LHCN-M2 (cell line): ENCODE measurements at places on chromosomes 13 and 19. TPM values are rescaled to one million over a fixed set of nuclear protein-coding genes. Genes with fewer than 3 reads are reported as not detected.

DNA sequence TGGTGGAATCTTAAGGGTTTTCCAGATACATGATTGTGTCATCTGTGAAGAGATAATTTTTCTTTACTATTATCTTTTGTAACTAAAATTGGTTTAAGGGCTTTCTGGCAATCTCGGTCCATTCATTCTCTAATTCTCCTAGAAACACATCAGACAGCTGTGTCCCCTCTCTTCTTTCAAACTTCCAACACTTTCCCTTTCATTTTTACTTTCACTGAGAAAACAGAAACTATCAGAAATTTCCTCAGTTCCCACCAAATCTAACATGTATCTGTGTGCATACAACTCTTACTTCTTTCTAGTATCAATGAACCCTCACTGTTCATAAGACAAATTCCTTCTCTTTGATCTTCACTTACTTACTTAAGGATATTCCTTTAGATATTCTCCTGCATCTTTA, 40.2 kb downstream of the KCNRG start:
- DNase-seq, result no peak

Gene C19orf44
- 2.4 and 3.8 TPM in 2 replicates for total RNA-seq

DNA sequence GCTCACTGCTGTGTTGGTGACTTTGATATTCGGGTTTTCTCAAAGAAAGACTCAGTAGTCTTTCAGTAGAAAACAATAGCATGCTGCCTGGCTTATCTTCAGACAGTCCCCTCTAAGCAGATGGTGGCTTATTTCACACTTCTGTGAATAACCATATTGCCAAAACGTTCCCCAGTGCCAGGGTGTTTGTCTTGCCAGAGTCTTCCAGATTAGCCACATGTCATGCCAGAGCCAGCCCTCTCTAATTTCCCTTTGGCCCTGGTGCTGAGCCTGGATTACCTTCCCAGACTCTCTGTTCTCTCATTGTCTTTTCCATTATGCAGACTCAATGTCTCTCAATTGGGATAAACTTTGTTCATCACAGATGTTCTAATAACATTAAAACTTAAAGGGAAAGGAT, 488.0 kb upstream of the ATXN8OS start:
- DNase-seq, result no peak

DNA sequence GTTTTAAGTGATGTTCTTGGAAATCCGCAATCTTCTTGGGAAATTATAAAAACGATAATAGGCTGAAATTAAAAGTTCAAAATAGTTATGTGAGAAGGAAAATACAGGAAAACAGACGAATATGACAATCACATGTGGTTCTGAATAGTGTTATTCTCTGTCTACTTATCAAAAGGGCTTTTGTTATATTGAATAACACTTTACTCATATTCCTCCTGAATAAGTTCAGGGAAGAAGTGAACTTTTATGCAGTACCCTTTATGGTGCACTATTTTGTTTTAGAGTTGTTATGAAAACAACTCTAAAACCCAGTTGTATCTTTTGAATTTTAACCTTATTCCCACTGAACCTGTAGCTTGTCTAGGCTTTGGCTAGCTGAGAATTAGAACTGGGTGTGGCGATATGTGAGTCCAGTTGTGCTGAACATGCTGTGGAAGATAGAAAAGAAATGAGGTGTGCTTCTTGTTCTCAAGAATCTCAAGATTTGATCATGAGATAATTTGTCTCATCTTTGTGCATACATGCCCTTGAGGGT, 384.4 kb downstream of the LMO7 start:
- DNase-seq, result no peak

Gene LENG9
- 3.8 and 8.2 TPM in 2 replicates for total RNA-seq

GRCh38 chr19:11505504-11506100, at the start of gene ZNF653:
ZNF653 (minus strand) TSS chr19:11505839; CDS start chr19:11505786, 53 bp downstream.
- DNase-seq, result peak; percentile 92

Gene EBI3
- total RNA-seq, result 0.11 TPM in 1 of 2 replicates, not detected in the other

DNA sequence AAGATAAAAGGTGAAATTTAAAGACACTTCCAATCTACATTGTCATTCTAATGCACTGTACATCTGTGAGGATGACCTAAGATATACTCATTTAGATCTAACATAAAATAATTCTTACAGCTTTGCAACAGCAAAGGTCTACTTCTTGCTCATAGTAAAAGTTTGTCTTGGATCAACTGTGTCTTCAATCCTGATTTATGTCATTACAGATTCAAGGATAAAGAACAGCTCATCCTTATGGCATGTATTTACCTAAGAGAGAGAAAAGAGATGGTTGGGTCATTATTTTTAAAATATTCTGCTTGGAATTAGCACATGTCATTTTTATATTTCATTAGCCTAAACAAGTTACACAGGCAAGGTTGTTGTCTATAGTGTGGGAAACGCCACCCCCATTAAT, 2193.1 kb downstream of the PCDH9 start:
- DNase-seq, result no peak

GRCh38 chr13:83549671-83550070, 332.6 kb downstream of the SLITRK1 start:
- no peak for DNase-seq

- peak; percentile 6 for DNase-seq
Observed at GRCh38 chr13:72199640-72200039, 332.6 kb upstream of the DACH1 start.

Gene TICAM1
- 2.9 and 3.5 TPM in 2 replicates for total RNA-seq

- no peak for DNase-seq
Observed at GRCh38 chr19:14059093-14059480, 2.8 kb downstream of the PALM3 start.

GRCh38 chr19:1954532-1954933, 13.6 kb downstream of the CSNK1G2 start:
- DNase-seq, result no peak

Gene MBD3L2
- not detected in 2 replicates for total RNA-seq

DNA sequence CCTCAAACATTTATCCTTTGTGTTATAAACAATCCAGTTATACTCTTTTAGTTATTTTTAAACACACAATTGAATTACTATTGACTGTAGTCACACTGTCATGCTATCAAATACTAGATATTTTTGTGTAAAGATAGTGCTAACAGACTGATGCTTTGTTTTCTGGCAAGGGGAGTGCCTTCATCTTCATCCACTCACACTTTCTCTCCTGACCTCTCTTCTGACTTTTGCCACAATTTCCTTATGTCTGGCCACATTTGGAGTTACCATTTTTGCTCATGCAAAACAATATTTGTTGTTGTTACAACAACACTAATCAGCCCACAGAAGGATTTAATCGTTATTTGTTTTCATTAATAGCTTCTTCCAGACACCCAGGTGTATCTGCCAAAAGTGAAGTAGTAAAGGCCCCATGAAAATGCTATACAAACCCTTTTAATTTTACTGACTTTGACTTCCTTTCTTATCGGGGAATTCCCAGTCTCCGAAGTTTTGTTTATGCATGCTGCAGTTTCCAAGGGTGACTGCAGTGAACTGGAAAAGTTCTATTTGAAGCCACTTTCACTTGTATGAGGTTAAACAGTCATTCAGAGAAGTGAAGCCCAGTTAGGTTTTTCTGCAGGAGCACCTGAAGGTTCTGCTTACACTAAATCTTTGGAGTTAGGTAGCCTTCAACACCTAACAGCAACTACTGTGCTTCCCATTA, 66.1 kb upstream of the FRY start:
- DNase-seq, result peak; percentile 38

Gene PTH2
- total RNA-seq, result not detected in 2 replicates

Gene PCDH9
- 86.5 and 90.6 TPM in 2 replicates for total RNA-seq

Gene ZNF274
- total RNA-seq, result 12.2 and 12.7 TPM in 2 replicates

DNA sequence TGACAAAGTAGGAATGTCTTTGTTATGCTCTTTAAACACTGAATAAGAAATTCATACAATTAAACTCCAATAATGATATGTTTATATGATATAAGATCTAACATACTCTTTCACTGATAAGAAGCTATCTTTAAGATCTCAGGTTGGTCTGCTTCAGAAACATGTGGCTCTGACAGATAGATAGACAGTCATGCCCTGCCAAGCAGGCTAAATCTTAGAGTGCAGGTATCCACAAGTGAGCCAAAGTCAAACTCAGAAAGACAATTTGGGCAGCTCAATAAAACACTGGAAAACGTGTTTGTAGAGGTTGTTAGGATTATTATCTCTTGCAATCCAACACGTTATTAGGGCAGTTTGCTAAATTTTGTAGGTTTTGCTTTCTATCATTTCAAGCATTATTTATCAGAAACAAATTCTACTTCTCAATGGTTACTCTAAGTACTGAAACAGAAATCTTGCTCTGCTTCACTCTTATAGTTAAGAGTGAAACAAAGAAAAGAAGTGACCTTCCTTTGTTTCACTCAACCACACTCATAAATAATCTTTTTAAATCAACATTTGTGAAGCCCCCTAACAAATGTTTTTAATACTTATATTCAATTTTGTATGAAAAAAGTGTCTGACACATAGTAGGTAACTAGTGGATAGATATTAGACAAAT, 1255.6 kb downstream of the DIAPH3 start:
- no peak for DNase-seq

- peak; percentile 36 for DNase-seq
Observed at GRCh38 chr13:44158881-44159632, 214.6 kb upstream of the SERP2 start.

DNA sequence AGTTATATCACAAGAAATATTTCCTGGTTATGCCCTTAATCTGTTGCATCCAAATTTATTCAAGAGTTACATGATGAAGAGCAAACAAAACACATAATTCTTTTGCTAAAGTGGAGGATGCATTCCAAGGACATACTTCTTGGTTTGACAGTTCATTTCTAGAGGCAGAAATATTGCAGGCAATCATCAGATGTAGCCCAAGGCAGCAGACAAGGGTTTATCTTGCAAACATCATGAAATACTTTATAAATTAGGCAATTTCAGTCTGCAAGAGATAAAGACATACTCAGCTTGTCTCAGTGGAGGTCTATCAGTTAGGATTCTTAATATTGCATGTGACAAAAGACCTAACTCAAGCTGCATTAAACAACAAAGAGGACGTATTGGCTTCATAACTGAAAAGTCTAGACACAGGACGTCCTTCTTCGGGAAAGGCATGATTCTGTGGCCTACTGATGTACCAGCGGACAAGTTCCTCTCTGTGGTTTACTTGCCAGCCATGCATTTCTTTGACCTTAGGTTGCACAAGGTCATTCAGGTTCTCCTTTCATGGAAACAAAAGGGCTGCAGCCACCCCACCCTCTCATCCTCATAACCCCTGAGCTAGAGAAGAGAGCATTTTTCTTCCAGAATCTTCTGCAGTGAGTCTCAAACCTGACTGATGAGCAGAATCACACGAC, 204.1 kb downstream of the KATNAL1 start:
- no peak for DNase-seq

DNA sequence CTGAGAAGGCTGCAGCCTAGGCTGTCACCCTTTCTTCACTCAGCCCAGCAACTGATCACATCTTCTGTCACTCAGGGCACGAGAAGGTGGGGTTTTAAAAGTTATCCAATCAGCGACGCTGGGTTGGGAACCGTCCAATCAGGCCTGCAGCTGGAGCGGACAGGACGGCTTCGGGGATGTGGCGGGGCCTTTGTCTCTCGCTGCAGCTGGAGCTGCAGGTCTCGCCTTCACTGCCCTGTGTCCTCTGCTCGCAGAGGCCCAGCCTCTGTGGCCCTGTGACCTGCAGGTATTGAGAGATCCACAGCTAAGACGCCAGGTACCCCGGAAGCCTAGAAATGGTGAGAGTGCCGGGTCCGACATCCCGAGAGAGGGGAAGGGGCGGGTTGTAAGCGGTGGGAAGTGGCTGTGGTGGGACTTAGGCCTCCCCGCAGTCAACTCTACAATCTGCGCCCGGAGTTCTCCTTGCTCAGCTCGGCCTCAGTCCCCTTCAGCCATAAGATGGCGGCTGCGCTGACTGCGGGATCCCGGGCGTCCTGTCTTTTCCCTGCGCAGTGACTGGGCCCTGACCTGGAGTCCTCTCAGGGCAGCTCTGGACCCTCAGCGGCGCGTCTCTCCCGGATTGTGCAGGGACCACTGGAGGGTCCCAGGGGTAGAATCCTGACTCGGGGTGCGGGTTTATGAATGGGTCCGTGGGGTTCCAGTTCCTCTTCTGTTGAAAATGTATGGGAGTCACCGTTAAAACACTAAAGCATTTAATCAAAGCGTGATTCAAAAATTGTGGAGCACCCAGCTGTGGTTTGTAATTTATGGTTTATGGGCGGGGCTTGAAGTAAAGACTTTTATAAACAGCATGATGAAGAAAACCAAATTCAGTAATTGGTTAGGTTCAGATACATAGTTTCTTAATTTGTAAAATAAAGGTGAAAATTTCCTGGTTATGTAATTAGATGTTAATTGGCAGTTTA, at the start of gene ZNF714:
TSS of gene ZNF714 (plus strand) at position 193 of the 965 bp plus-strand sequence. CDS start 16,066 bp downstream, outside the sequence.
- peak; percentile 96 for DNase-seq

DNA sequence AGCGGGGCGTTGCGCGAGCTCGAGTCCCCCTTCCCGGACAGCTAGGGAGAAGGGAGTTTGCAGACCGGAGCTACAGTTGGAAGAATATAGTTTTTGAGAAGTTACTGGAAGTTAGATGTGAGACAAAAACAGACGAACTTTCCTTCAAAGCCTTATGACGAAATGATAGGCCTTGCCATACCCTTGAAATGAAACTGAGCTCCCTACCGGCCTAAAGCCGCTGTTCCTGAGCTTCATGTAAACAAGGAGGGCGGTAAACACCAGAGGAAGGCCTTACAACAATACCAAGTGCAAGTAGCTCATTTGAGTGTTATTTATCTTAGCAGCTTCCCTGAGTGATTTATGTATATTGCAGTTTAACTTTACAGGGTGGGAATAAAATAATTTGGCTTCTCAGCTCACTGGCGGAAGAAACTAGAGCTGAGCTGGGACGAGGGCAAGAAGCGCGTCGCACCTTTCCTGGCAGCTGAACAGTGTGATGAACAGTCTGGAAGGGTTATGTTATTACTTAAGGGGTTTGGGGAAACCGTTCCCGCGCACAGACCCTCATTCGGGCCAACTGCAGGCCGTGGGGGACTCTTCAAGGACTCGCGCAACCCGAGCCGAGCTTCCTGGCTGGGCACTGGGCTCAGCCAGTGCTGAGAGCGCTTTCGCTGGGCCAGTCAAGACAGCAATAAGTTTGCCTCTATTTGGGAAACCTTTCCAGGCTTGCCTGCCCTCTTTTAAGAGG, 111.2 kb downstream of the KCNRG start:
- peak; percentile 30 for DNase-seq

Gene POLR1G
- total RNA-seq, result 21.4 and 24.6 TPM in 2 replicates

GRCh38 chr13:34933786-34934185, 8.3 kb upstream of the NBEA start:
- no peak for DNase-seq
